ENCODE measurements at places on chromosomes 1 and 21.

DNA sequence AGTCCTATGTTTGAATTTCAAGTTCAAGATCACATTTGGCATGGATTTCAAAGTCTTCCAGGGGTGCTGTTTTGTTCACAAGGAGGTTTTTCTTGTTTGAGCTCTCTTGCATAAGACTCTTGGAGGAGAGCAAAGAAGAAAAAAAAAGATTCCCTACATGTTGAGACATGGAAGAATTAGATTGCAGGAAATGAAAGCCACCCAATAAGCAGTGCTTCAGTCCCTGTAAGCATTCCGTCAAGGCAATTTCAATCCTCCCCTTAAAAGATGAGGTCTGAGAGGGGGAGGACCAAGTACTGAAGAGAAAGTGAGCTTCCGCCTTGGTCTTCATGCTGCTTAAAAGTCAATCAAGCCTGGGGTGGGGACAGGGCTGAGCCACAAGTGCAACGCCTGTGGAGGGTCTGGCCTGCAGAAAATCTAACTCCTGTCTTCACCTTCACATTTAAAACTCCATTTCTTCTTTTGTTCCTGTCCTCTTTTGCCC lies 50.2 kb downstream of the LPAR3 start:
- DNase-seq: no peak

GRCh38 chr21:14072761-14073535 lies 137.8 kb downstream of the LIPI start:
- DNase-seq: no peak

DNA sequence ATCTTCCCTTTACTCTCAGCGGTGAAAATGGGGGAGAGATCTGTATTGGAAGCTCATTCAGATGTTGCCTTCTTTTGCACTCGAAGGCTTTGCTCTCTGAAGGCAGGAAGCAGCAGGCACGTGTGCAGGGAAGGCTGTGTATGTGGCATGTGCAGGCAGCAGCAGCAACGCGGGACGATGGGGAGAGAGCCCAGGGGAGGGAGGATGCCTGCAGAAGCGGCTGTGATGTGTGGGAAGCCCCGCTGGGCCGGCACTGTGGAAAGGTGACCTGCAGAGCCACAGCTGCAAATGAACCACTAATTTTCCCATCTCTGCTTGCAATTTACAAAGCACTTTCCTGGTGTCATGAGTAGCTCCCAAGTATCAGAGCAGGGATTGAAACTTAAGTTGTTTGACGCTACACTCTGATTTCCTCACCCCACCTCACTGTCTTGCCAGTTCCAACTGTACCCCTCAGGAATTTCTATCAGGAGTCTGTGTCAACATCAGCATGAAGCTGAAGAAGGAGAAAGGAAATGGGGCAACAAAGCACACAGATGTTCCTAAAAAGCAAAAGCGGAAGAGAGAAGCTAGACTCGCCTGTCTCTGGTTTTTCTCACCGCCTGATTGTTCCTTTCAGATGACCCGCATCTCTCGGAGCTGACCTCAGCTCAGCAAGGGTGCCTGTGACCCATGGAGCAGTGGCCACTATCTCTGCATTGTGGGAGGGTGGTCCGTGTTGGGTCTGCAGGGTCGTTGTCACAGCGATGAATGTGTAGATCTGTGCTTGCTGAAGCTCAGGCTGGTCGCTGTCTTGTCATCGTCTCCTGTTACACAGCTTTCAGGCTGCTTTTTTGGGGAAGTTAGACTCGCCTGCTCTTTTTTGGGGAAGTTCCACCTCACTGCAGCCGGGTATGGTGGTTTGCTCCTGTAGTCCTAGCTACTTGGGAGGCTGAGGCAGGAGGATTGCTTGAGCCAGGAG lies 156.1 kb downstream of the KIF26B start:
- DNase-seq: no peak

DNA sequence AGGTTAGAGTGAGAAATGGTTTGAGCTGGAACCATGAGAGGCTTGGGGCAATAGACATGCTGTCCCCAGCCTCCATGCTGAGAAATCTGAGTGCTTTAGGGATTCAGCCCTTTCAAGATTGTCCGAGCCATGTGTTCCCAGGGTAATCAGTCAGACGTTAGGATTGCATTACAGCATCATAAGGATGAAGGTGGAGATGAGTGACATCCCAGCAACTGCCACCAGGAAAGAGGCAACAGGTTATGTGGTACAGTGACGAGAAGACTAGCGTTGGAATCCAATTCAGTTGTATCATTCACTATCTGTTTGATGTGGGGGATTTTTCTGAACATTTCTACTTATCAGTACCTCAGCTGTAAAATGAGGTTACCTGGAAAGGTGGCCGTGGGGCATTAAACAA lies 1.7 kb downstream of the CAMK1G start:
- no peak for DNase-seq

- DNase-seq: no peak
Measured at GRCh38 chr21:15562748-15563147, 167.0 kb upstream of the USP25 start.

- no peak for DNase-seq
Measured at GRCh38 chr1:212683357-212683722, 16.3 kb downstream of the BATF3 start.

DNA sequence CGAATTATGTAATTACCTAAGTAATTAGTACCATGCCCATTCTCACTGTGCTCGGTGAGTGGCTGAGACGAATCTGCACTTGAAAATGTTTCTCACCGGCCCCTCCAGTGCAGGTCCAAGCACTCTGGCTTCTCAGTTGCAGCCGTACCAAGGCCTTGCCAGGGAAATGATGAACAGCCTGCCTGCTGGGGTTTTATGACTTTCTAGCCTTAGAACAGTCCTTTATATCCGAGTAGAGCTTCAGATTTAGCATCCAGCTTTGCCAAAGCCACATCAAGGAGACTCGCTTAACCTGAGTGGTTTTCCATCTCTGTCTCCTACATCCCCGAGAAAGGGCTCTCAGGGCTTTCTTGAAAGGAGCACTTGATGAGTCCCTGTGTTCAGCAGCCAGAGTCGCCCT lies 83.4 kb downstream of the GREM2 start:
- peak; percentile 4 for DNase-seq

DNA sequence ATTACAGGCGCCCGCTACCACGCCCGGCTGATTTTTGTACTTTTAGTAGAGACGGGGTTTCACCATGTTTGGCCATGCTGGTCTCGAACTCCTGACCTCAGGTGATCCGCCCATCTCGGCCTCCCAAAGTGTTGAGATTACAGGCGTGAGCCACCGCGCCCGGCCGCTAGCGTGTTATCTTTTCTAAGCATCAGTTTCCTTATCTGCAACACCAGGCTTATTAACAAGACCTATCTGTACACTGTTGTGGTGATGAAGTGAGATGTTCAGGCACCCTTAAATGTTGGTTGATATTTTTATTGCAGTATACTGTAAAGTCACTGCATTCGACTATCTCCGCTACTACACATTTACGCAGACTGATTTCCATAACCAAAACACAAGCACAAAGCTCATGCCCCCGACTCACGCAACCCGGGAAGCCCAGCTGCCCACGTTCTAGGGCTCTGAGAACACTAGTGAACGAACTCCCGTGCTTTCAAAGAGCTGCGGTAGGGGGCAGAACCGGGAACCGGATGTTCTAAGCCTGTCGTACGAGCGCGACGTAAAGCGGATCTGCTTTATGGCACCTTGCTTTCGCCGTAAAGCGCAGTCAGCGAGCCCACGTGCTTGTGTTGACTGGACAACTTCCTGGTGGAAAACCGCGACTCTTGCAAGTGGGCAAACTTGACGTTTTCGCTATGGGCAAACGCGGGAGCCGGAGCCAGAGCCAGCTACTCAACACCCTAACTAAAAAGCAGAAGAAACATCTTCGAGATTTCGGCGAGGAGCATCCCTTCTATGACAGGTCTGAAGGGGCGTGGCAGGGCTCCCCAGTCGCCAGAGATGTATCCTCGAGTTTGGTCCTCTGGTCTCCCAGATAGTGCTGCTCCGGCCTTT lies at the start of gene UTP25:
Gene UTP25, plus strand, starts transcription at position 589 of the 879 bp plus-strand sequence. Its CDS starts 92 bp downstream, at position 681.
- peak; percentile 96 for DNase-seq

GRCh38 chr1:193457676-193458075 lies 271.3 kb upstream of the B3GALT2 start:
- DNase-seq: no peak

DNA sequence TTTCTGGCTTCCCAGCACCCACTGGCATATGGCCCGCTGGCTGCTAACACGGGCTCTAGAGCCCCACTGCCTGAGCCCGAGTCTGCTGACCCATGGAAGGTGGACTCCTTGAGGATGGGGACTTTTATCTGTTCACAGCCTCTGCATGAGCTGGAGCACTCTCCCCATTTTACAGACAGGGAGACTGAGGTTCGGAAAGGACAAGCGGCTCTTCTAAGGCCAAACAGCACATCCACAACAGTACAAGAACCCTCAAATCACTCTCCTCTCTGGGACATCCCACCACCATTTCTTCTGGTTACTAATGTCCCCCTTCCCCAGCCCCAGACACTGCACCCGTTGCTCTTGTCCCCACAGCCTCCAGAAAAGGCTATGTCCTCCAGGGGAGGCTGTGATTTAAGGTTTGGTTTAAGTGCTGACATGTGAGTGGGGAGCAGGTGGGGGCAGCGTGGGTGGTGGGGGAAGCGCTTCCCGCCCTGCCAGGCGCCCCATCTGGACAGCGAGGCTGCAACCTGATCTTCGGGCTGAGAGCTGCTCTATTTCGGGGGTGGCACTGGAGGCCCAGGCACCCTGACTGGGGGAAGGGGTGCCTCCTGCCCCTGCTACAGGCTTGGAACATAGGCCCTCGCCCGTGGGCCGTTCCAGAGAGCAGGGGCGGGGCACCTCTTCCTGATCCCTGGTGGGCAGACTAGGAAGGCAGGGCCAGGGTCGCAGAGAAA lies 104.8 kb upstream of the WNT4 start:
- no peak for DNase-seq

- DNase-seq: peak; percentile 76
Measured at GRCh38 chr1:155226910-155227260, 18.4 kb downstream of the MTX1 start.

- no peak for DNase-seq
Measured at GRCh38 chr1:171366816-171367215, 52.8 kb downstream of the FMO4 start.

All from SW480 (cell line).